ENCODE measurements at places on chromosomes 16 and 17. TPM values are rescaled to one million over a fixed set of nuclear protein-coding genes. Genes with fewer than 3 reads are reported as not detected.

MAFG gene
- total RNA-seq = 13.5 TPM

DNA sequence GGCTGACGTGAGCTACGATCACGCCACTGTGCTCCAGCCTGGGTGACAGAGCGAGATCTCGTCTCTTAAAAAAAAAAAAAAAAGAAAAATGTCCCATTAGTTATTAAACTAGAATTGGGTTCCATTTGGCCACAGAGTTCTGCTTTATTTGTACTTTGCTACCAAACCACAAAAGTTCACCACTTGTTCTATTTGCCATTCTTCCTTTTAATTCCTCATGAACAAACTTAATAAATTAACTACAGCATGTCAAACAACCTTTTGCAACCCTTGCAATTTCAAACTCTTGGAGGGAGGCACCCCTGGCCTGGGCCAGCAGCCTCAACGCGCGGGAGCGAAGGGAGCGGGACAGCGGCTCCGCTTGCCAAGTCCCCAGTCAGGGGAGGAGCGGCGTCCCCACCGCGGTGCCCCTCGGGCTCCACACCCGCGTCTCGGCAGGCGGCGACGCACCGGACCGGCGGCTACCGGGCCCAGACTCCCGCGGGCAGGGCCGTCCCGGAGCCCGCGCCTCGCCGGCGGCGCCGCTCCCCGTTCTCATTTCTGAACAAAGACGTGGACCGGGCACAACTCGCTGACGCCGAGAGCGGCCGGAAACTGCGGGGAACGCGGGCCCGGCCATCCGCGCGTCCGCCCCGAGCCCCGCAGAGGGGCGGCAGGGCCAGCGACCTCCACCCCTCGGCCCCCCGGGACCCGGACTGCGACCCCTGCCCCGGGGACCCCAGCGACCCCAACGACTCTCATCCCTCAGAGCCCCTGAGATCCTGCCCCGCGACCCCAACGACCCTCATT, 775 bp downstream of the CYTH1 start:
- DNase-seq = peak; percentile 63

DNA sequence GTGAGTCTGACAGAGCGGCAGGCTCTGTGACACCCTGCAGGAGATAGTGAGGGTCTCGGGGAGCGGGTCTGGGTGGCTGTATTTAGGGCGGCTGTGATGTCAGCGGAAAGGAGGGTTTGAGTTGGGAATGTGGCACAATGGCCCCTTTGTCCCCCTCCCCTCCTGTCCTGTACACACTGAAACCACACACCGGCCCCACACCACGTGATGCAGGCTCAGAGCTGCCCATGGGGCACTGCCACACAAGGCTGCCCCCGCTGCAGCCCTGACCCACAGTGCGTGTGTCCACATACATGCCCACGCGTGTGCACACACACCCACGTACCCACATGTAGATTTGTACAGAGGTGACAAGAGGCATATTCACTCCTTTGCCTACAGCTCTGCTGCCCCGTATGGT, 15.3 kb downstream of the SGCA start:
- no peak for DNase-seq

HEATR9 gene
- total RNA-seq = not detected

TMEM204 gene
- total RNA-seq = 21.7 TPM

DNA sequence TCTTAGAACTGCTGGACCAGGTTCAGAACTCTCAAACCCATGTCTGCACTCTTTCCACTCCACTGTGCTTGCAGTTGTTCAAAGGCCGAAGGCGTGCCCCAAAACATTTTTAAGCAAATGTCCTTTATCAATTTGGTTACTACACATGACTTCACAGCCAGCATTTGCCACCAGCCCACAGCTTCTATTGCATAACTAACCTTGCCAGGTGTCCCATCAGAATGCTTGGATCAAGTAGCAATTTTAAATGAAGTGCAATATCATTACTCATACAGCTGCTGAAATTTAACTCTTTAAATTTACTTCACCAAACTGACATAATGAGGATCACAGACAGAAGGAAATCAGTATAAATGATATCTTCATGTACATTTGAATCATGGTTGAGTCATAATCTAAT, 29.8 kb upstream of the HS3ST3A1 start:
- no peak for DNase-seq

C16orf92 gene
- not detected for total RNA-seq

MFAP4 gene
- 35.6 TPM for total RNA-seq

DHRS7C gene
- total RNA-seq = 3.0 TPM

DNA sequence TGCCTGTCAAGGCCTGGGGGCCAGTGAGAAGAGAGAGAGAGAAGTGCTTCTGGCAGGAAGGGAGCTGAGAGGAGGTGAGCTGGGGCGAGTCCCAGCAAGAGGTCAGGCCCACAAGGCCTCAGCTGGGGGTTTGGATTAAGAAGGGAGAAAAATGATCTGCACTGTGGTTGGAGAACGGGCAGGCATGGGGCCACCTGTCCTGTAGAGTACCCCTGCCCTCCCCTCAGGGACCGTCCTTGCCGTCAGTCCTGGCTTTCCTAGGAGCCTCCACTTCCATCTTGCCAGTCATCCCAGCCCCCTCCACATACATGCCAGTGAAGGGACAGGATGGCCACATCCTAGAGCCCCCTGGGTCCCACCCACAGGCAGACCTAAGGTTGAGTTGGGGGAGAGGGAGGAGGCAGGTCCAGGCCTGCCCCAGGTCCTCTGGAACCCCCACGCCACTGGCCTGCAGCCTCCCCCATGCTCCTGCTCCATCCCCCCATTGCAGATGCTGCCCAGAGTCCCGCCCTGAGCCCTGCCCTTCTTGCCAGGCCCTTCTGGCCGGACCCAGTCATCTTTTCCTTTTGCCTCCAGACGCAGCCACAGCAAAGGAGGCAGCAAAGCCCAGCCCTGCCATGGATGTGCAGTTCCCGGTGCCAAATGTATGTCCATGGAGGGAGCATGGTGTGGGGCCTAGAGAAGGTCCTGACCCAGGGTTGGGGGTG, 18.9 kb downstream of the KATNB1 start:
- no peak for DNase-seq

DNA sequence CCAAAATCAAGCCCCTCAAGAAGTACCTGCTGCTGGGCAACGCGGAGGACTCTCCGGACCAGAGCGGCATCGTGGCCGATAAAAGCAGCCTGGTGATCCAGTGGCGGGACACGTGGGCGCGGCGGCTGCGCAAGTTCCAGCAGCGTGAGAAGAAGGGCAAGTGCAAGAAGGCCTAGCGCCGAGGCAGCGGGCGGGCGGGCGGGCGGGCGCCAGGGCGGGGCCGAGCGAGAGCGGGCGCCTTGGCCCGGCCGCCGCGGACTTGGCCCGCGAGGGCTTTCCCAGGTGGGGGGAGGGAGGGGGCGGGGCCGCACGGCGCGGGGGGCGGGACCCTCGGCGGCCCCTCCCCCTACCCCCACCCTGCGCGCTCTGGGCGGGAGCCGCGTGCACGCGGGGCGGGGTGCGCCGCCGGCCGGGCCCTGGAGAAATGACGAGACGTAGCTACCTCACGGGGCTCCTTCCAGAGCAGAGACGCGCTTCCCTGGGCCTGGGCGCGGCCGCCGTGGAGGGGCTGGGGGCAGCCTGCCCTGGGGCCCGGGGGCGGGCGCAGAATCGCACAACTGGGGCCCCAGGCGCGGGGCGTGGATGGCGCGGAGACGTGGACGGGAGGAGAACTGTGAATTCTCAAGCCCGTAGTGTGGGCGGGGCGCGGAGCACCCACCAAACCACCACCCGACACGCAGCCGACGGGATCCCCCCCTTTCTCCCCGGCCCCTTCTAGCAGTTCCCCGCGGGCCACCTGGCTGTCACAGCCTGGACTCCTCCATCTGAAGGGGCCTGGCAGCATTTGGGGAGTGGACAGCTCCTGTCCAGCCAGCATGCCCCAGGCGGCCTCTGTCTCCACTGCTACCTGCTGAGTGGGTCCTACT, 218.7 kb downstream of the NTN1 start:
- DNase-seq = peak; percentile 82

DNA sequence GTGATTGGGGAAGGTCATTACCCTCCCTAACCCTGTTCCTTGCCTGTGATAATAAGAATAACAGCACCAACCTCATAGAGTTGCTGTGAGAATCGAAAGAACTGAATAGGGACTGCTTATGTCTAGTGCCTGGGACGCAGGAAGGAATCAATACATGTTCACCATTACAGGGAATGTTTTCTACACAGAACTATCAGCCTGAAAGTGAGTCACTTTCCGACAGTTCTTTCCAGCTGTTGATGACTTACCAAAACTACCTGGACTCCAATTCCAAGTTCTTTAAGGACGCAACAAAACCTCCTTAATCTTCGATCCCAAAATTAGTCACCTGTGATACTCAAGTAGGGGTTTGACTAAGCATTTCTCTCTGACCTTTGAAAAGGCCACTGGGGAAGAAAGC, 29.4 kb downstream of the ZNF423 start:
- no peak for DNase-seq

CLEC10A gene
- total RNA-seq = 1.4 TPM

- DNase-seq = no peak
These were observed 11.8 kb downstream of the PEMT start for GRCh38 chr17:17579691-17580090.

GRCh38 chr16:19840524-19841110, 44.0 kb downstream of the GPRC5B start:
- peak; percentile 68 for DNase-seq

GRCh38 chr17:9859781-9860180, 34.1 kb downstream of the GLP2R start:
- no peak for DNase-seq

GRCh38 chr17:42347198-42347597, 41.0 kb downstream of the STAT3 start:
- no peak for DNase-seq

DNA sequence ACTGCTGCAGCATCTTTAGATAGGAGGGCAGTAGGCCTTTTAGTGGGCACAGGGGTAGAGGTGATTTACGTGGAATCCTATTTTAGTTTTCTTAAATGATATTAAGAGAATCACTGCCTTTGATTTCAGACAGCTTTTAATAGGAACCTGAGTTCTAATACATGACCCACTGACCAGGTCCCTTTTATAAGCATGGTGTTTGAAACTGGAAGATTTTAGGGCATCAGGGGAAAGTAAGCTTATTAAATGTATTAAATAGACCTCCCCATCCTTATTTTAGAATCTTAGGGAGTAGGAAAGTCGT, 2.0 kb downstream of the MSL1 start:
- no peak for DNase-seq

- no peak for DNase-seq
These were observed 25.8 kb upstream of the TNFSF12 start for GRCh38 chr17:7523033-7523432.

GRCh38 chr17:61383689-61384201, 15.9 kb upstream of the TBX2 start:
- no peak for DNase-seq

NHERF2 gene
- 133 TPM for total RNA-seq

KRTAP2-2 gene
- total RNA-seq = not detected

GRCh38 chr17:63950940-63951907, 19.1 kb upstream of the CD79B start:
- DNase-seq = no peak

FOXL1 gene
- total RNA-seq = 0.54 TPM

DNA sequence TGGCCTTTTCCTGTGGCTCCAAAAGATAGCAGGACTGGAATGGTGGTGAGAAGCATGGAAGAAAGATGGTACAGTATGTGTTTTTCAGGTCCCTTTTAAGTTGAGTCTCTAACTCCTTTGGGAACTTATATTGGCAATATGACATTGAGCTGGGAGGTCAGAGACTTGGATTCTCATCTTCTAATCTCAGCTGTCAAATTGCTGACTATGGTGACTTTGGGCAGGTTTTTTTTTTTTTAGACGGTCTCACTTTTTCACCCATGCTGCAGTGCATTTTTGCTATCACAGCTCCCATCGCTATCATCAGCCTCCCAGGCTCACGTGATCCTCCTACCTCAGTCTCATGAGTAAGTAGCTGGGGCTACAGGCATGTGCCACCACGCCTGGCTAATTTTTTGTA, 15.1 kb upstream of the CDK5R1 start:
- no peak for DNase-seq

ACSM2A gene
- total RNA-seq = not detected

GRCh38 chr16:49566432-49566831, 192.8 kb downstream of the C16orf78 start:
- no peak for DNase-seq

DNA sequence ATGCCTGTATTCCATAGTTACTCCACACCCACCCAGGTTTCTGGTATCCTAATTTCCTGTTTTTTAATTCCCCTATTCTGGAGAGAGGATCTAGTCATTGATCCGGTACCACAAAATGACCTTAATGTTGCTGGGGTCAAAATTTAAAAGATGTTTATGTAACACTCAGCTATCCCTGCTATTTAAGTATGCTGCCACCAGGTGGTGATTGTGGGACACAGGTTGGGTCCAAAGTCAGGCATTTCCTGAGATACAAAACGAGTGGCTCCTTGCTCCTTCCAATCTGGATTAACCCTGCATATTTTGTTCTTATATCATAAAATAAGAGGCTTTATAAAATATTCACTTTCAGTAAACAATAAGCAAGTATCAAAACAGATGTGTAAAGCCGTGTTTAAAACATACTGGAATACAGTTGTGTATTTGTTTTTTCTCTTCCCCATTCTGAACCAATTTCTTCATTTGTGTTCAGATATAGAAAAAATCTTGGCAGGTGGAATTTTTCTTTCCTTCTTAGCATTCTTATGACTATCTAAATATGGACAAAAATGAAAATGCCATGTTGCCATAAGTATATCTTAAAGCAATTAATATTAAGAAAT, 16.3 kb downstream of the HS3ST4 start:
- DNase-seq = no peak

CD300C gene
- total RNA-seq = 0.64 TPM

KIF19 gene
- 0.28 TPM for total RNA-seq

GRCh38 chr17:8622191-8622590, 8.3 kb downstream of the MYH10 start:
- DNase-seq = no peak

- no peak for DNase-seq
These were observed 16.7 kb upstream of the IRF8 start for GRCh38 chr16:85882181-85882810.

VAT1L gene
- 32.1 TPM for total RNA-seq

NLRC3 gene
- total RNA-seq = 0.94 TPM

MYOCD gene
- total RNA-seq = 39.5 TPM

GRCh38 chr16:48963901-48964615, 317.6 kb downstream of the CBLN1 start:
- no peak for DNase-seq

DNA sequence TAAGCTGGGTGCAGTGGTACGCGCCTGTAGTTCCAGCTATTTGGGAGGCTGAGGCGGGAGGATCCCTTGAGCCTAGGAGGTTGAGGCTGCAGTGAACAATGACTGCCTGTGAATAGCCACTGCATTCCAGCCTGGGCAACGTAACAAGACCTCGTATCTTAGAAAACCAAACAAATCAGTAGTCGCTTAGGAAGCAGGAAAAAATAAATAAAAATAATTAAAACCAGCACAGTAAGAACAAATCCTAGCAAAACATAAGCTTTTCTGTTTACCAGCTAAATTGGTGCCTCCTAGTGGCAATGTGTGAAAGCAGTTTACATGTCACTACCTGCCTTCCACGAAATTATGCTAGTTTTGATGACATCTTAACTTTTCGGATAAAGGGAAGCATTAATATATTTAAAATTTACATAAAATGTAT, 1.3 kb downstream of the ARMC5 start:
- no peak for DNase-seq

OTOP2 gene
- total RNA-seq = not detected

CDR2L gene
- 16.7 TPM for total RNA-seq

GRCh38 chr17:40268141-40268712, 19.5 kb upstream of the CDC6 start:
- no peak for DNase-seq
